Head of caudate nucleus (tissue), 42 donors: ENCODE measurements at places on chromosomes 7 and 10.
A peak's percentile ranks its signal among the peaks of the same experiment; 100 is the strongest.

DNA sequence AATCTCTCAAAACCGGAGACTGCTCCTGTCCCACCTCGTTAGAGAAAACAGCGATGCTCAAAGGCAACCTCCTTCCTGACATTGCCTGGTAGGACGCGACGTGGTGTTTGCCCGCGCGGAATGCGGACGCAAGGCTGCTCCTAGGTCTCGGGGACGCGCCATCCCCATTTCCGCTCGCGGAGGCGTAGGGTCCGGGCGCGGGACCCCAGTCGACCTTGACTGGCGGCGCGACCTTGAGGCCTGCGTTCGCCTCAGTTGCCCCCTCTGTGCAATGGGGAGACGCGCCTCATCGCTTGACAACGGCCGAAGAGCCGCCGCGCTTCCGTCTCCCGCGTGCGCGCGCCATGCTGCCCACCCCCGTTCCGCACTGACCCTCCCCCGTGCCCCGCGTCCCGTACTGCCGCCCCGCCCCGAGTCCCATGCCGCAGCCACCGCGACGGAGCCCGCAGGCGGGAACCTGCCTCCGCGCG, 412 bp upstream of the PPIA start:
- no peak for DNase-seq

DNA sequence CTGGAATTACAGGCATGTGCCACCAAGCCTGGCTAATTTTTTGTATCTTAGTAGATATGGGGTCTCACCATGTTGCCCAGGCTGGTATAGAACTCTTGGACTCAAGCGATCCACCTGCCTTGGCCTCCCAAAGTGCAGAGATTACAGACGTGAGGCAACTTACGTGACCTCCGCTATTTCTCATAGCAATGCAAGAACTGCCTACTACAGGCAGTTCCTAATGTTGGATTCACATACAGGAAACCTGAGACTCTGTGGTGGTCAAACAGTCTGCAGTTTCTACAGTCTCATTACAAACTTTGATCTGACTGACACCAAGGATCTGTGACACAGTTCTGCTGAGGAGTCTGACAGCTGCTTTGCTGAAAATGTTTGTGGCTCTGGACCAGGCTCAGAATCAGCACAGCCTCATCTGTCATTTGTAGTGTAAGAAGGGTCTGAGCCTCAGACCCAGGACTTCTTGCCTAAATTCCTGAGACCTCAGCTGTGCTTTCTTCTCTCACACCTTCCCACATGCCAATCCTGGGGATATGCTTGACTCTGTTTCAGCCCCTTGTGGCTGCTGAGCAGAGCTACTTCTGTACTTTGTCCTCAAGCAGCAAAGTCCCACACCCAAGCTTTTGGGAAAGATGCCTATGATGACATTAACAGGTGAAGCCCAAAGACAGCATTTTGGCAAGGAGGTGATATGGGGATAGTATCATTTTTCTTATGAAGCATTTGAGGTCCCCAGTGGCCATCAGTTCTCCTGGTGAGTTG, 48.0 kb upstream of the CYP2C9 start:
- no peak for DNase-seq

DNA sequence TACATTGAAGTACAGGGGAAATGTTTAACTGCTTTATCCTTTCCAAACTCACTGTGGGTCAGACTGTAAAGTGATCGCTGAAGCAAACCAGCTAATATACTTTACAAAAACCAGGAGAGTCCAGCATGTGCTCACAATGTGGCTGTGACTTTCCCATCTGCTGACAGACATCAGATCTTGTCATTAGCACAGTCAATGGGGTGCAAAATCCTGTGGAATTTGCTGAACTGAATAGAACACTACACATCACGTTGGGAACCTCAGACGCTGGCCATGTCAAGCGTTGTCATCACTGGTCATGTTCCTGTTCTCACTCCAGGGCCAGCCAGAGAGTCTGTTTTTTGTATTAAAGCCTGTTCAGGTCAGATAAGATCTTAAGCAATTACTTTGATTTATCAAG, 83.4 kb downstream of the AGMO start:
- DNase-seq, result no peak

DNA sequence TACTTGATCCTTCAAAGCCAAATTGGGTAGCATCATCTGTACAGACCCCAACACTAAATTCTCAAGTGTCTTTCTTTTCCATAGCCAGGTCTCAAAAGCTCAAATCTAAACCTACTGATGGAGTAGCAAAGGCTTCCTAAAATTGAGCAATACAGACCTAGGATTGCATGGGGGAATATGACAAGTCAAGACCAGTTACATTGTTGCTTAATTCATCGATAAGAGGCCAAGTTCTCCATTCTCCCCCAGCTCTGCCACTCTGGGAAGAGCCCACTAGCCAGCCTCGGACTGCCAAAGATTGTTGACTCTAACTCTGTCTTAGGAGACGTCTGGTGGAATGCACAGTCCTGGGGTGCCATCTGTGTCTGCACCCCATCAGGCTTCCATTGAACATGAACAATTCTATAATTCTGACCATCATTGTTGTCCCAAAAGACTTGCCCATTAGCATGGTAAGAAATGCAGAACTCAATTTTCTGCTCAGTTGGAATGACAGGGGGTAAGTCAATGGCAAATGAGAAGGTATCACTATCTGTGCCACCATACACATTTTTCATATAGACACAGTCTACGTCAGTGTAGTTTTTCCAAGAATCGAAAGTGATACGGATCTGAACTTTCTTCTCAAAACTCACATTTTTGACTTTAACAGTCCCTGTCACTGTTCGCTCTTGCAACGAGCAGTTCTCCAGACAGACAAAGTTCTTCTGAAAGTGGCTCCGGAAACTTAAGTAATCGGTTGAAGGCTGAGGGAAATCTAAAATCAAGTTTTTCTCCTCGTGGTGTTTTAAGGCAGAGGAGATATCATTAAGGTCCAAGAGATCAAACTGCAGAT, 2.9 kb downstream of the PPP1R3C start:
- no peak for DNase-seq

GRCh38 chr7:518630-519483, 789 bp downstream of the PDGFA start:
- peak; percentile 88 for DNase-seq

- no peak for DNase-seq
These were observed 256.6 kb downstream of the ARHGAP21 start for GRCh38 chr10:24467136-24467535.

- DNase-seq, result no peak
These were observed 14.4 kb upstream of the PCBD1 start for GRCh38 chr10:70902661-70903261.

GRCh38 chr7:39678930-39679709, 55.7 kb downstream of the RALA start:
- no peak for DNase-seq
